ENCODE measurements at places on chromosomes 13 and 19. TPM values are rescaled to one million over a fixed set of nuclear protein-coding genes. Genes with fewer than 3 reads are reported as not detected.

Gene CEACAM3
- not detected for total RNA-seq

Gene XRCC1
- total RNA-seq = 19.4 TPM

Gene PRKD2
- 11.3 TPM for total RNA-seq

Gene POU4F1
- total RNA-seq = under 0.01 TPM

Gene MYH14
- not detected for total RNA-seq

Gene POGLUT2
- total RNA-seq = 25.5 TPM

Gene HSPB6
- 36.4 TPM for total RNA-seq

Gene ATP8A2
- total RNA-seq = not detected

All from regular cardiac myocyte (primary cell).